SK-N-SH (cell line): ENCODE measurements at places on chromosomes 16 and 17. TPM values are rescaled to one million over a fixed set of nuclear protein-coding genes. Genes with fewer than 3 reads are reported as not detected.

Gene PDK2
- polyA plus RNA-seq, result 96.1 and 124 TPM in 2 replicates

GRCh38 chr17:79597996-79598895 lies 12.6 kb downstream of the RBFOX3 start:
- DNase-seq, result no peak
- H3K4me3 ChIP-seq, result no peak overlapping the region
- H3K4me1 ChIP-seq, result peaks cover 6% of the 10 kb centered on the region; the same call in 1 of the 2 replicates

Gene TBX2
- 37.8 and 57.8 TPM in 2 replicates for polyA plus RNA-seq

GRCh38 chr16:68375801-68376536 lies 65.2 kb downstream of the PRMT7 start:
- H3K27me3 ChIP-seq, result no peaks in the 10 kb centered on the region
- H3K36me3 ChIP-seq, result no peaks in the 10 kb centered on the region
- H3K27ac ChIP-seq, result no peak overlapping the region

- no peaks in the 10 kb centered on the region for H3K4me1 ChIP-seq
- no peak overlapping the region for H3K27ac ChIP-seq
- no peak overlapping the region for H3K4me3 ChIP-seq
- H3K36me3 ChIP-seq, result peaks cover 9% of the 10 kb centered on the region
Observed at GRCh38 chr16:491220-491919, 36.1 kb upstream of the CAPN15 start.

Gene HBQ1
- polyA plus RNA-seq, result 2.7 and 5.2 TPM in 2 replicates

DNA sequence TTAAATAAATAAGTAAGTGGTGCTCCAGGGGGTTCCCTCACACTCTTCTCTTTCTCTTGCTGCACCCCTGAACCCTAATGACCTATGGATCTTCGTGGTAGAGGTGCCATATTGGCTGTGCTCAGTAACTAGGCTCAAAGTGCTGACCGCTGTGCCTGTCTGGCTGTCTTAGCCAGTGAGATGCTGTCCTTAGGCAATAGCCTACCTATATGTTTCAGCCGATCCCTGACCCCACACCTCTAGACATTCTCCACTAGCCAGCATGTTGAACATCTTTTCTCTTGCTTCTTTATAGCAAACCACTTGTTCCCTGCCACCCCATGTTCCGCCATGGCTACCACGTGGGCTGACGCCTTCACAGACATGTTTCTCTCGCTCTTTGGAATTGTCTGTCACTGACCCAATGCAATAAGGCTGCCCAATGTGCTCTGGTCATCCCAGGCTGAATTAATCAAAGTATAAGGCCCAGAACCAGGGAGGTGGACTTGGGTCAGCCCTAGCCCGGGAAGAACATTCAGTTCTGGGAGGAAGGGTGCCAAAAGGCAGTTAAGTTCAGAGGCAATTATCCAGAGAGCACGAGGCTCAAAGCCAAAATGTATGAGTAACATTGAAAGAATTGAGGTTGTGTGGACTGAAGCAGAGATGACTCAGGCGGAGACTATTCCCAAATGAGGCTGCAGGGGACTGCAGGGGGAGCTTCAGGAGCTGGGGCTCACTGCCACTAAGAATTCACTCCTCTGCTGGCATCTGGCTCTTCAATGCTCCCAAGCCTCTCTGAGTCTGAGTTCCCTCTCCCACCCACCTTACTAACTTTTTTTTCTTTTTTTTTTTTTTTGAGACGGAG lies 28.7 kb upstream of the TNRC6A start:
- peak overlapping the region; percentile 88 for H3K27ac ChIP-seq
- DNase-seq, result peak; percentile 28
- no peaks in the 10 kb centered on the region for H3K27me3 ChIP-seq
- no peak overlapping the region; the same call in 1 of the 2 replicates for H3K4me3 ChIP-seq

- no peak overlapping the region for H3K27ac ChIP-seq
- H3K4me3 ChIP-seq, result no peak overlapping the region
- H3K27me3 ChIP-seq, result no peaks in the 10 kb centered on the region; the same call in 1 of the 2 replicates
- no peak for DNase-seq
Observed at GRCh38 chr16:50733468-50733867, 8.4 kb upstream of the CYLD start.

Gene IGF2BP1
- 0.02 and 0.05 TPM in 2 replicates for polyA plus RNA-seq
